Activated T-cell treated with anti-CD3 and anti-CD28 coated beads, Interleukin-2, amount 50 U/mL, for 4 hours (primary cell): ENCODE measurements at places on chromosomes 7 and 10. TPM values are rescaled to one million over a fixed set of nuclear protein-coding genes. Genes with fewer than 3 reads are reported as not detected.

DNA sequence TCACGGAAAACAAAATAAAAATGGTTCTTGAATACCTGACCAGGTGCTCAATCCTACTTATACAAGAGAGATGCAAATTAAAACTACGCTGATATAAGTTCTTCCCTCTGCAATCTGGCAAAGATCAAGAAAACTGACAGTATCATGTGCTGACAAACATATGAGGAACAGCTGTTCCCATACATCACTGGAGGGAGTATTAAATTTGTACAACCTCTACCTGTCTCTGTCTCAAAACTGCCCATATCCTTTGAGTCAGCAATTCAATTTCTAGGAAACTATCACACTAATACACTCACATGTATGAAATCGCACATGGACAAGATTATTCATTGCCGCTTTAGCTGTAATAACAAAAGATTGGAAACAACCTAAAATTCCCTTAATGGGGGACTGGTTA, 11.0 kb upstream of the IL6 start:
- no peak for DNase-seq

- DNase-seq = no peak
Measured at GRCh38 chr7:81207801-81208200, 288.9 kb upstream of the SEMA3C start.

- DNase-seq = no peak
Measured at GRCh38 chr10:96176985-96177384, 46.9 kb downstream of the ZNF518A start.

DNA sequence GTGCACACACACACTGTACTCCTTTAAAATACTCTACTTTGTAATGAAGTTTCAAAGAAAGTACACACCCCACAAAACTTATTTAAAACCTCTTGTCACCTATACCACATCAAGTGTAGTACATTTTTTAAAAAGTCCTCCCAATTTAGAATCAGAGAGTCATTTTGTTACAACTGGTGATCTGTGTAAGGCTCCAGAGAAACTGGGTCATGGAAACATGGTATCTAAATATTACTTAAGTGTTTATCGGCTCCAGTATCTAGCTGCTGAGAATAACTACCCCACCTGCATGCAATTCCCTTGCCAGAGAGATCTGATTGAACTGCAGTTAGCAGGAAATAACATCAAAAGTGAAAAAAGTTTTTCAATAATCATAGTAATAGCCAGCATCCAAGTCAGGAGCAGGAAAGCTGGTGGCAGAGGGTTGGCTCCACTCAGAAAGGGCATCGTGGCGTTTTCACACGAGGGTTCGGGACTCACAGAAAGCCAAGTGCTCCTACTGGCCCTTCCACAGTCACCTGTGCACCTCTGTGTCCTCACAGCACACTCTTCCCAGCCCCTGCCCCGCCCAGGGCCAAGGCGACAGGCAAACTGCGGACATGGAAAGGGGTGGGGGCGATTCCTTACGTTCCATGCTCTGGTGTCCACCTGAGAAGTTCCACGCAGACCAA, 6.5 kb downstream of the RGS10 start:
- no peak for DNase-seq

The SPDYE9 gene
- total RNA-seq = not detected

DNA sequence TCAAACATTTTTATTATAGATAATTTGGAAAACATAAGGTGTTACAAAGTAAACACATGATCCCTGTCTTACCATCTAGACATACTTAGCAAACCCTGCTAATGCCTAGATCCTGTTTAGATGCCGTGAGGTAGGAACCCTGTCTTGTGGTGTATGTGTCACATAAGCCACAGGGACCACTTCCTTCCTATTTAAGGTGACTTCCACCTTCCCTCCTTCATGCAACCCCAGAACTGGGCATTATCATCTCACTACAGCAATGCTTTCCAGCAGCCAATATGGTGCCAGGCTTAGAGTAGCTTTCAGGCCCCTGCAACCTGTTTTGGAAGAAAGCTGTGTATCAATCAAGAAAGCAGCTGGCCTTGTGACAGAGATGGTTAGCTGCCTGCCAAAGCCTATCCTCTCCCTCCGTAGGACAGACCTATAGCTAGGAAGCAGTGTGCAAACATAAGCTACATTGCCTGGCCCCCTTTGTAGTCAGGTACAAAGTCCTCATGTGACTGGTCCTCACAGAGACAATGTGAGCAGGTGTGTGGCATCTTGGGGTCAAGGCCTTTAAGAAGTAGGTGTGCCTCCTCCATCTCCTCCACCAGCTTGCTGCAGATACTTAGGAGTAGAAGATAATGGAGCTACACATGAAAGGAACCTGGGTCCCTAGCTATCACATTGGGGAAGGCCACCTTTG, 146.8 kb downstream of the SPAG6 start:
- no peak for DNase-seq

DNA sequence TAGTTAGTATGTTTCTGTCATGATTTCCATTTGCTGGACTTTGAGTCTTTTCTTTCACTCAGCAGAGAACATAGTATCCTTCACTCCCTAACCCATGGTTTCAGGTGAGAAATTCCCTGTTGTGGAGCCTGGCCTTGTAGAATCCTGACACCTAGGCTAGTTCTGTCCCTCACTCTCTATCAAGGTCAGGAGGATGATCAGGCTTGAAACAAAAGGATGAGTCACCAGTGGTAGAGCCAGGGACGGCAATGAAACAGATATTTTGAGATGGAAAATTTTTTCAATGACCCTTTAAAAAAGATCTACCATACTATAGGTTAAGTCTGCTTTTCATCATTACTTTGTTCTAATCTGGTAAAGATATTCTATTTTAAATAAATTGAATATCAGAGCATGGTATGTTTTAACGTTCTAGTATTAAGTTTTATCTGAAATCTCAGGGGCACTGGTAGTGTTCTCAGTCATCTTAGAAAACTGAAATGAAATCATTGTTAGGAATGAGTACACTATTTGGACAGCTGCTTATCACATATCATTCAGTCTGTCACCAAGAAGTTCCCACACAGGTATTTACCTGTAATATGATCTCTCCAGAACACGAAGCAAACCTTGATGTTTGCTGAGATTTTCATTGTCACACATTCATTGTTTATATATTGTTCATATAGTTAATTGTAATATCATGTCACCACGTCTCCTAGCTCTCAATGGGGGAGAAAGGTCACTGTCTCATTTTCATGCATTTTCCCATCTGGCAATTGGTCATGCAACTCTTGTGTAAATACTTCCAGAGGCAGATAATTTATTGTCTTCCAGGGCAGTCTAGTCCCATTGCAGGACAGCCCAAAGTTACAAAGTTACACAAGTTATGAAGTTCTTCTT, 299.9 kb upstream of the LRRTM3 start:
- DNase-seq = no peak

- peak; percentile 10 for DNase-seq
Measured at GRCh38 chr7:152759949-152760853, 649 bp downstream of the ACTR3B start.

DNA sequence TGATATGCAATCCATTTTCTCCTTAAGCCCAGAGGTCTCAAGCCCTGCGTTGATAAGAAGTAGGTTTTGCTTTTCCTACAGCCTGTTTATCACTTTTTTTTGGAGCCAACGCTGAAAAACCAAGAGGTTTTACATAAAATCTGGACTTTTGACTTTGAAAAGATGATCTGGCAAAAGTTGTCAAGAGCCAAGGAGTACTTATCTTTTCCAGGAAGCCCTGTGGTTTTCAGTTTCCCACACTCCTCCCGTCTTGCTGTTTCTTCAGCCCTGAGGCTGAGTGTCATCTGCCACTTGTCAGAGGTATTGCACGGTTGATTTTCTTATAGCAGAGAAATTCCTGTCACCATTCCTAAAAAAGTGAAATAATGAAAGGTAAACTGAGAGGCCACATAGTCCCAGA, 108.7 kb downstream of the TYW1 start:
- no peak for DNase-seq

DNA sequence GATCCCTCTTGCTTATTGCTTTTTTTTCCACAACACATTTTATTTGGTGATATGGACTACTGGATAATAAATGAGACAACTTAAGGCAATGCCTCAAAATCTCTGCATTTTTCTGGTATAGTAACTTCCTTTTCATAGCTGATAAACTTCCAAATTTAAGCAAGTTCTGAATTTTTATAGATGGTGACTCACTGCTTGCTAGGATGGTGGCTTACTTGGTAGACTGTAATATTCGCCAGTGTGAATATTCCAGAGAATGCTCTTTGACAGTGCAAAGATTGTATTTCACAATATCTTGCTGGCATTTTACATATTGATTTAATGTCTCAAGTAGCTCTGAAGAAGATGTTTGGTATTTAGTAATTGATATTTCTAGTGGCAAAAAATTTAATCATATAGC, 472.4 kb downstream of the TFEC start:
- DNase-seq = no peak

DNA sequence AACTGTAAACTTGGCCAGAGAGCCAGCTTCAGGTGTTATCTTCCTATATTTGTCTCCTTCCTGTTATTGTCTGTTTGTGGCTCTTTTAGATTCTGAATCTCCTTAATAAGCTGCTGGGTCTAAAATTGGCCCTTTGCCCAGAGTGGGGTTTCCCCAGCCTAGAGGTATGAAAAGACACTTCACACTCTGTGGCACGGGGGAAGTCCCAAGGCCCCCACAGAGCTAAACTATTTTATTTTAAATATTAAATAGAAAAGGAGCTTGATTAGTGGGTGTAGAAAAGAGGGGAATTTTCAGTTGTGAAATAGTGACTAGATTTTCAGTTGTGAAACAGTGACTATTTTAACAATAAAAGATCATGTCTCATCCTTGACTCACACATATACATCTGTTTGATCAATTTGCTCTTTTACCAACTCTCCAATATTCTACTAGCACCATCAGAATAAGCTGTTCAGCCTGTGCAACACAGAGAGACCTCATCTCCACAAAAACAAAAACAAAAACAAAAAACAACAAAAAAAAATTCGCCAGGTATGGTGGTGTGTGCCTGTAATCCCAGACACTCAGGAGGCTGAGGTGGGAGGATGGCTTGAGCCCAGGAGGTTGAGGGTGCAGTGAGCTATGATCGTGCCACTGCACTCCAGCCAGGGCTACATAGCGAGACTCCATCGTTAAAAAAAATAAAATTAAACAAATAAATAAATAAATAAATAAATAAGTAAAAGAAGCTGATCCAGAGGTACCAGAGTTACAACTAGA, 24.9 kb upstream of the ADO start:
- peak; percentile 86 for DNase-seq

GRCh38 chr10:78657163-78657861, 411.5 kb upstream of the ZMIZ1 start:
- DNase-seq = peak; percentile 47

The C7orf57 gene
- total RNA-seq = 0.15 TPM

DNA sequence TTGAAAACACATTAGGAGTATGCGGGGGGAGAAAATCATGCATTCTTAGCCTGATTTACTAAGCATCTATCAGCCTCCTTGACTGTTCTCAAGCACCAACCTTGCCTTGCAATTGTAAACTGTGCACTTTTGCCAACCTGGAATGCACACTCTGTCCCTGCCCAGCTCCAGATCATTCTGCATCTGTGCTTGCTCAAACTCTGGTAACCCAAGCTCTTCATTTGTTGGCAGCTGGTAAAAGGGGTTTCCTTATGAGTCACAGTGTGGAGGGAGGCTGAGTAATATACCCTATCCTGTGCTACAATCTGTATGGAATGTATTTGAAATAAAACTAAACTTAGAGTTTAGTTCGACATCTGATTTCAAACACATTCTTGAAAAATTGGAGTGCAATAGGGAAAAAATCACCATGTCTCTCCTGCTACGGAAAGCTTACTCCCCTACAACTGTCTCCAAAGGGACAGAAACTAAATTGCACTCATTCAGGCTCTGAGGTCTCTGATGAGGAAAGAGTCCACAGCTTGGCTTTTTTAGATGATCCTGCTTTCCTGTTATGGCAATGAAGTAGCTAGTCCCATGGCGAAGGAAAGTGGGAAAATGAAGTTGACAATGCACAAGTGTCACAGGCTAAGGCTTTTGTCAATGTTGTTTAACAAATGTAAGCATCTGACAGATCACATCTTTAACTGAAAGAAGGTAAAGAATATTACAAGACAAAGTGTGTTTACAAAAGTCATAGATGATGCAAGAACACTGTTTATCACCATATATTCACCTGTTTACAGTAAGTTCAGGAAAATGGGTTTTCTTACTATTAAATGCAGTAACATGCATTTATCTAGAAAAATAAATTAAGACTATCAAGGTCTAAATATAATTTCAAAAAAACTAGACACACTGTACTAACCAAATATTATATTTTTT, 61.9 kb downstream of the TES start:
- no peak for DNase-seq

GRCh38 chr10:13915710-13916109, 328.9 kb downstream of the PRPF18 start:
- DNase-seq = no peak

DNA sequence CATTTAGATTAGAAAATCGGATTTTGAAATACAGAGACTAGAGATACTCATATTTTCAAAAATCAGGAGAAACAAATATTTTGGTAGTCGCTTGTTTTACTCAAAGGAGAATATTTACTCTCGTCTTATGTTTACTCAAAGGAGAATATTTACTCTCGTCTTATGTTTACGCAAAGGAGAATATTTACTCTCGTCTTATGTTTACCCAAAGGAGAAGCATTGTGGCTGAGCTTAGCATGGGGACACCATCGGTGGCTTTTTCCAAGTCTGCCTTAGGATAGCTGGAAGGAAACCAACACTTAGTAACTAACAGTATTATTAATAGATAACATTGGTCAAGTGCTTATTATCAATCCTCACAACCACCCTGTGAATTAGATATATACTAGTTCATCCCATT, 71.8 kb downstream of the SNX10 start:
- DNase-seq = no peak

The CLRN3 gene
- not detected for total RNA-seq

GRCh38 chr7:16317406-16317805, 103.9 kb downstream of the CRPPA start:
- DNase-seq = no peak

GRCh38 chr7:69359003-69359700, 239.1 kb upstream of the AUTS2 start:
- no peak for DNase-seq

The CHAT gene
- total RNA-seq = not detected

The ASB10 gene
- not detected for total RNA-seq

DNA sequence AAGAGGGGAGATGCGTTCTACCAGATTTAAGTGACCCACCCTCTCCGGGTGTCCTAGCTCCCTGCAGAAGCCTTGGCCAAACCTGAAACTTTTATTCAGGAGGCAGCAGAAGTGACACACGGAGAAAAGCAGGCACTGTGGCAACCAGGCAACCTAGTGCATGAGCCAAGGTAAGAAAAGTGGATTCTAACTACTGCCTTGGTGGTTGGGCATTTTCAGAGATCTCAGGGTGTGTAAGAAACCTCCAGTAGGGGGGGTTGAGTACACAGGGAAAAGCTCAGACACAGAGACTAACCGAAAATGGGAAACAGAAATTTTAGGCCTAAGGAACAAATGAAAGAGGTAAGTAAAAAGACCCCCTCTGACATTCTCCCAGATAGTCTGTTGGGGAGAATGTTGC, 645.7 kb downstream of the ANKRD7 start:
- DNase-seq = no peak
